Sigmoid colon (tissue), 7 donors: ENCODE measurements at places on chromosomes 3 and 15. TPM values are rescaled to one million over a fixed set of nuclear protein-coding genes. Genes with fewer than 3 reads are reported as not detected.

GRCh38 chr15:60912984-60913697 is 316.0 kb downstream of the RORA start:
- no peak for DNase-seq

GRCh38 chr15:73001840-73002239 is 50.4 kb upstream of the NEO1 start:
- DNase-seq = no peak

DNA sequence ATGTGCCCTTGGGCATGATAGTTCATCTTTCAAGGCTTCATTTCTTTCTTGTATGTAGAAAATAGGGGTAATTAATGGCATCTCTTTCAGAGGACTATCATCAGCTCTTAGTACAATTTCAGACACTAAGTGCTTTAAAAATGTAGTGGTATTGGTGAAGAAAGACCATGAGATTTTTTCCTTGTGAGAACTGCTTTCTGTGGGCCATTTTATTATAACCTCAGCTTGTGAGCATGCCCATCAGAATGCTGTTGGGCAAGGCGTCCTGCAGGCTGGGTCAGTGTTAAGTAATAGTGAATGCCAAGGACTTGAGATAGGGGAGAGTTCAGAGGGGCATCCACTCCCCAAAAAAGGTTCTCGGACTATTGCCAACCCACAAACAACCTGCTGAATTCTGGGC is 187.9 kb downstream of the GHSR start:
- no peak for DNase-seq

The GOLGA8O gene
- not detected for total RNA-seq

DNA sequence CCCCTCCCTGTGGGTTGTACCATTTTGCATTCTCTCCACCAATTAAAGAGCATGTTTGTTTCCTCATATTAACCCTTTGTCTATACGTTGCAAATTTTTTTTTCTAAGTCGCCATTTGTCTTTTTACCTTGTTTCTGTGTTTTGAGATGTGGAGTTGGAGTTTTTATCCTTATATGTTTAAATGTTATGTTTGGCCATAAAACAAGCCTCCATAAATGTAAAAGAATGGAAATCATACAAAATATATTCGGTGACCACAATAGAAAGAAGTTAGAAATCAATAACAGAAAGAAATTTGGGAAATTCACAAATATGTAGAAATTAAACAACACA is 29.2 kb downstream of the LRRK1 start:
- DNase-seq = no peak
